HepG2 (cell line): ENCODE measurements at places on chromosomes 12 and 14. TPM values are rescaled to one million over a fixed set of nuclear protein-coding genes. Genes with fewer than 3 reads are reported as not detected.
A peak's percentile ranks its signal among the peaks of the same experiment; 100 is the strongest.

The RPL10L gene
- total RNA-seq: not detected in 2 replicates

The SYT1 gene
- total RNA-seq: not detected in 2 replicates

The STAC3 gene
- 0.14 and 0.18 TPM in 2 replicates for total RNA-seq

The KRT2 gene
- total RNA-seq: not detected in 2 replicates

The STAT2 gene
- 41.6 and 43.5 TPM in 2 replicates for total RNA-seq

The ZNF385A gene
- total RNA-seq: 0.44 and 0.49 TPM in 2 replicates

The KIF5A gene
- 1.1 and 1.6 TPM in 2 replicates for total RNA-seq

The SRRM4 gene
- not detected in 2 replicates for total RNA-seq

The HOXC12 gene
- total RNA-seq: not detected in 2 replicates

The FAM90A1 gene
- not detected in 2 replicates for total RNA-seq

DNA sequence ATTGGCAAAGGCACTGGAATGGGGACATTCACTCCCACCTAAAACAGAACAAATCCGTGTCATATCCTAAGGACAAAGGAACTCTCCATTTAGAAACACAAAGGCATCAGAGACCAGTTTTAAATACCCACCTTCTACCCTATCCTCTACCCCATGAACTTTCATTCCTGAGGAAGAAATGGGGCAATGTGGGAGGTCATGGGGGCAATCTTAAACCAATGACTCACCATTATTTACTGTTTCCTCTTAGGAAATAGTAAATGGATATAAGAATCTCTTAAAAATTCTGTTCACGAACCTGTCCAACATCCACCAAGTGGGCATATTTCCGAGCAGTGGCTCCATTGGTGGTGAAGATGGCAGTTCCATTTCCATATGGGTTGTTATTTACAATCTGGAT, 19.4 kb downstream of the ALDH6A1 start:
- H3K27me3 ChIP-seq: no peaks in the 10 kb centered on the region
- no peak for DNase-seq
- no peak overlapping the region for H3K4me3 ChIP-seq
- H3K4me1 ChIP-seq: no peaks in the 10 kb centered on the region

DNA sequence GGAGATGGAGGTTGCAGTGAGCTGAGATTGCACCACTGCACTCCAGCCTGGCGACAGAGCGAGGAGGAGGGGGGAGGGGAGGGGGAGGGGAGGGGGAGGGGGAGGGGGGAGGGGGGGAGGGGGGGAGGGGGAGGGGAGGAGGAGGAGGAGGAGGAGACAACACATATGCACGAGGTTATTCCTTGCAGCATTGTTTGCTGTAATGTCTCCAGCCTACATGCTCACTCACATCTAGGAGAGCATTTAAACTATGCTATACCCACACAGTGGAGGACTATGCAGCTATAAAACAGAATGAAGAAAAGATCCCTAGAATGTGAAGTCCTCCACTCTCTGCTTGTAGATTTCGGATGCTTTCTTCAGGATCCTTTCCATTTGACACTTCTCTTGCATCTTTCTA, 3.5 kb upstream of the HIGD1C start:
- H3K27ac ChIP-seq: no peak overlapping the region
- H3K36me3 ChIP-seq: no peaks in the 10 kb centered on the region
- H3K4me3 ChIP-seq: no peak overlapping the region
- no peaks in the 10 kb centered on the region for H3K27me3 ChIP-seq
- H3K4me1 ChIP-seq: no peaks in the 10 kb centered on the region

DNA sequence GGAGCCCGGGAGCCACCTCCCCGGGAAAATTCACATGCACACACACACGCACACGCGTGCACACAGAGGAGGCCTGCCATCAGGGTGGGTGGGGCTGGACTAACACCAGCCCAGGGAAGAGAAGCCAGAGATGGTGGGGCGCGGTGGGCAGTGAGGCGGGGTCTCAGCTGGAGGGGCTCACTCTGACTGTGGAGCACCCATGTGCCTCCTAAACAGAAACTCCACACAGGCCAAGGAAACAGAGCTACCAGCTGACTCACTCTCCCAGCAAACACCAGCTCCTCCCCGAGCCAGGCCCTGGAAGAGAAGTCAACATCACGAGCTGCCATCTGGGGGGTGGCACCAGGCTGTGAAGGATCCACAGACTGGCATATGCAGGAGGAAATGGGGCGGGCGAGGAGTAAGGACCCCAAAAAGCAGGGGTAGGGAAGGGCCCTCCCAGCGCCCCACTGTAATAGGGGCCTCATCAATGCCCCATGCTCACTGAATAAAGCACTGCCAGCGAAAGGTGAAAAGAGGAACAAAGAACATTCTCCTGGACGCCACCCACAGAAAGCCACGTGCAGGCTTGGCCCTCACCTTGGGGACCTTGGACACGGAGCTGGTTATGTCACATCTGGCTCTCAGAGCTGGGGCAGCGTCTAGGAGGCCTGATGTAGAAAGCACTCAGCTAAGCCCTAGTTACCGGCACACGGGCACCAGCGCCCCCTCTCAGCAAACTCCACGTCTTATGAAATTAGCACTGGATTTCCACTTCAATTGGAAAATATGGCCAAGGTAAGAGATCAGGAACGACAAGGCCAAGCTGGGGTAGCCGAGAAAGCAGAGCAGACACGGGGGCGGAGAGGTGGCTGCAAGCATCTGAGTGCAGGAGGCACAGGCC, 8.4 kb upstream of the INF2 start:
- H3K27ac ChIP-seq: peak overlapping the region; percentile 56
- DNase-seq: peak; percentile 73
- H3K36me3 ChIP-seq: no peaks in the 10 kb centered on the region
- H3K4me1 ChIP-seq: peaks cover 95% of the 10 kb centered on the region

GRCh38 chr12:96402061-96402460, 1.8 kb upstream of the CDK17 start:
- H3K4me3 ChIP-seq: no peak overlapping the region
- no peaks in the 10 kb centered on the region for H3K27me3 ChIP-seq
- H3K4me1 ChIP-seq: peaks cover 11% of the 10 kb centered on the region

- no peak for DNase-seq
- no peak overlapping the region for H3K27ac ChIP-seq
- H3K4me3 ChIP-seq: no peak overlapping the region
- H3K36me3 ChIP-seq: no peaks in the 10 kb centered on the region
Observed at GRCh38 chr14:102424520-102424919, 61.8 kb downstream of the TECPR2 start.

DNA sequence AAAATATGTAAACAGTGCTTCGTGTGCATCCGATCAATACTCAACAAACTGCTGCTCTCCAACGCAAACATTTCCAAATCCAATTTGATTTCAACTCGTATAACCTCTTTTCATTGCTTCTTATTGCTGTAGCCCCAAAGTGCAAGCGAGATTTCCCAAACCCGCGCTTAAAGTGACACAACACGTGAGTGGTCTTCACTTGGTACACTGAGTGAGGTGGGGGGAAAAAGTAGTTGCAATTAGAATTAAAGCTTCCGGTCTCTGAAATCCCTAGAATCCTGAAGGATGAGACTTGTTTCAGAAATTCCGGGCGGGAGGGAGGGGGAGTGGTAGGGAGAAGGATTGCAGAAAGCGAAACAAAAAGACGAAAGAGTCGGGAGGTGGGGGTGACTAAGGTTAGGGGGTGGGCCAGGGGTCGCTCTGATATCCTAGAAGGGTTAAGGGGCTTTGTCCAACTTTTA, 387.5 kb downstream of the BCAT1 start:
- H3K27ac ChIP-seq: no peak overlapping the region
- H3K4me1 ChIP-seq: peaks cover 23% of the 10 kb centered on the region
- peaks cover 44% of the 10 kb centered on the region for H3K27me3 ChIP-seq
- no peak for DNase-seq

DNA sequence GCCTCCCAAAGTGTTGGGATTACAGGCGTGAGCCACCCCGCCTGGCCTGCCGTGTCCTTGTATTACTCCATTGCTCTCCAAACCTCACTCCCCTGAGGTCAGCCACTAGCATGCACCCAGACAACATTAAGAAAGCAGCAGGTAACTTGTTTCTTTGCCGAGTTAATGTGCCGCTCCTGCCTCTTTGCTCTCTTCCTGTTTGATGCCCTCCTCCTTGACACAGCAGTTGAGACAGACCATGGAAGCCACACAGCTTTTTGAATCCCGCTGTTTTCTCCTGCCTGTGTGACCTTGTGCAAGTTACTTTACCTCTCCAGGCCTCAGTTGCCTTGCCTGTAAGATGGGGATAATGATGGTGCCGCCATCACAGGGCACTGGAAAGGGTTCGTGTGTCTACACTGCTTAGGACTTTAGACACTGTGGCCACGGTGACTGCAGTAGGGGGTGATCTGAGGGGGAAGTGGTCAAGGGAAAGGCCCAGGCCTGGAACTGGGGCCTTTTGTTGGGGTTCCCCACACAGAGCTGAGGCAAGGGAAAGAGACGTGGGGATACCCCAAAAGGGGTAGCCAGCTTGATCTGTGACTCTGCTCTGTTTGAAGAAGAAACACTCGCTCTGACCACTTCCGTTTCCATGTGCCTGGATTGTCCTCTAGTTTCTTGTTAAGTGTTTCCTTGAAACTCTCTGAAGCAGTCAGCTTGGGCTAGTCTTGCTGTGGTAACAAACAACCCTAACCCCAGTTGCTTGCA, 69.3 kb downstream of the RIN3 start:
- H3K4me3 ChIP-seq: no peak overlapping the region
- no peak for DNase-seq
- H3K4me1 ChIP-seq: no peaks in the 10 kb centered on the region

DNA sequence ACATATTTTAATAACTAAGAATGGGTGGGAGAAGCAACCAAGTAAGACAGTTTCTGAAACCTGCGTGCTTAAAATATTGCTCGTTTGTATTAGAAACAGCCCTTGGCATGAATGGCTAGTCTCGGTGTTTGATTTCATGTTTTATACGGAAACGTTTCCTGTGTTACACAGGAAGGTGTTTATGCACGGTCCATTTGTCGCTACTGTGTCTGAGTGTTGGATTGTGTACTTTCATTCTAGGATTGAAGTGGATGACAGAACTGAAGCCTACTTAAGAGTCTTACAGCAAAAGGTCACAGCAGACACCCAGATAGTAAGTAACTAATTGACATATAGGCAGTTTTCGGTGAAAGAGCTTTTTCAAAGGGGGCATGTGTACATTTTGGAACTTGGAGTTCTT, 19.6 kb downstream of the PIWIL1 start:
- H3K36me3 ChIP-seq: no peaks in the 10 kb centered on the region
- DNase-seq: no peak
- H3K4me1 ChIP-seq: no peaks in the 10 kb centered on the region
- no peak overlapping the region for H3K27ac ChIP-seq

- no peak for DNase-seq
- no peaks in the 10 kb centered on the region for H3K27me3 ChIP-seq
- no peaks in the 10 kb centered on the region for H3K36me3 ChIP-seq
- H3K4me1 ChIP-seq: peaks cover 42% of the 10 kb centered on the region
- H3K4me3 ChIP-seq: peak overlapping the region; percentile 85
- peak overlapping the region; percentile 79 for H3K27ac ChIP-seq
Observed at GRCh38 chr12:118102609-118103008, 1.2 kb downstream of the VSIG10 start.

- no peaks in the 10 kb centered on the region for H3K36me3 ChIP-seq
- no peak overlapping the region for H3K4me3 ChIP-seq
- no peaks in the 10 kb centered on the region for H3K27me3 ChIP-seq
- H3K27ac ChIP-seq: no peak overlapping the region
- H3K4me1 ChIP-seq: no peaks in the 10 kb centered on the region
Observed at GRCh38 chr12:14214495-14214894, 151.0 kb upstream of the ATF7IP start.

DNA sequence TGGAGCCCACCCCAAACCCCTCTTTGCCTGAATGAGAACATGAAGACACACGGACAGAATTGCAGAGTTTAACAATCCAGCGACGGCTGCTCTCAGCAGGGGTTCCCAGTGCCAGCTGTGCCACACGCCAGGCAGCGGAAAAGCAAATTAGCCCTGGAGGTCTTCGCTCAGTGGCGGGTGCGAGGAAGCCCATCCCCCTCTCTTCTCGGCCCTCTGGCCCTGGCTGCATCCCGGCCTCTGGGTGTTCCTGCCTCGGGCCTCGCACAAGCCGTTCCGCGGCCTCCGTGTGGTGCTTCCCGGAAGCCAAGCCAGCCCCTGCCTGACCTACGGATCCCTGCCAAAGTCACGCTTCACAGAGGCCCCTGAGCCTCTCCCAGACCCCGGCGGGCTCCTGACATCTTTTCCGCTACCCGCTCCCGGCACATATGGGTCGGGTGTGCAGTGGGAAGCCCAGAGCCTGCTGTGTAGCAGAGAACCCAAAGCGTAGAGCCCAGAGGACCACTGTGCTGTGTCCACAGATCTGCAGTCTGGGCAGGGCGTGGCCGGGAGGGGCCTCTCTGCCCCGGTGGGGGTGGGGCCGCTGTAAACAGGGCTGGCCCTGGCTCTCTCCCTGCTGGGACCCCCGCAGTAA, 70.7 kb upstream of the GALNT9 start:
- H3K4me1 ChIP-seq: no peaks in the 10 kb centered on the region
- no peak for DNase-seq
- no peaks in the 10 kb centered on the region for H3K36me3 ChIP-seq
- H3K27ac ChIP-seq: no peak overlapping the region
